T follicular helper cell (primary cell): ENCODE measurements at places on chromosomes 16 and 17.
A peak's percentile ranks its signal among the peaks of the same experiment; 100 is the strongest.

- no peak for DNase-seq
Observed at GRCh38 chr17:55437159-55437605, 15.5 kb upstream of the MMD start.

GRCh38 chr17:70059071-70059470 is 16.0 kb upstream of the KCNJ16 start:
- DNase-seq: no peak

DNA sequence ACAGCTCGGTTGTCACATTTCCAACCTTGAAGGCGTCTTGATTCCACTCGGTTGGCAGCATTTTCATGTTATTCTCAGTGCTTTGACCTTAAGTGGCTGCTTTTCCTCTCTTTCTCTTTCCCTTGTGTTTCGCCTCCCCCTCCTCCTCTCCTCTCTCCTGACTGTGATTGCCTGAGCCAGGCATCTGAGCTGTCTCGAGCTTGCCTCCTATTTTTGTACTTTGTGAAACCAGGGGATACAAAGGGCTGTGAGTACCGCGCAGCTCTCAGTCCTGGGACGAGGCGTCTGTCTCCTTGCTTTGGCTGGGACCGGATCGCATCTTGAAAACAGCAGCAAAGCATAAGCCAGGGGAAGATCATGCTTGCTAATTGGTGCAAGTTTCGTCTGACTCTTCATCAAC is 48.8 kb upstream of the SDK2 start:
- DNase-seq: no peak

GRCh38 chr16:50842013-50842505 is 100.2 kb downstream of the CYLD start:
- no peak for DNase-seq

DNA sequence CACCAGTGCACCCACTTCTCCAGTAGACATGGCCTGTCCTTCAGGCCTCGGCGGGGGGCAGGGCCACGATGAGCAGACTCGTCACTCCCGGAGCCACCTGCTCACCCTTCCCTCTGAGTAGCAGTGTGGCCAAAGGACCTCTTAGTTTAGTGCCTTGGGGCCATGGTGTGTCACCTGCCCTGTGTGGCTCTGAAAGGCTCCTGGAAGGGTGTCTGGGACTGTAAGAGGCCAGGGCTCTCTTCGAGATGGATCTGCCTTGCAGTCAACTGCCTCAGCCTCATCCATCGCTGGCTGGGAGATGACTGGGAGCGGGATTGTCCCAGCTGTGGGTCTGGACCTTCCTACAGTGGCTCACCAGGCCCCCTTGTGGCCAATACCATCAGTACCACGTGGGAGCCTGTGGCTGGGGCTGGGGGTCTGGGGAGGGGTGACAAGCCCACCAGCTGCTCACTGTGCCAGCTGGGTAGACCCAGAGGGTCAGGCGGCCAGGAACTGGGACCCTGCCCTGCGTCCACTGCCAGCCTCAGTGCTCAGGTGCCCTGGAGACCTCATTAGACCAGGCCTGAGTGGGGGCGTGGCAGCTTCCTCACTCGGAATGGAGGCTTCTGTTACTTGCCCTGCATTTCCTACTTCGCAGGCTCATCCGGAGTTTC is 133.4 kb downstream of the OR1D5 start:
- DNase-seq: no peak

- no peak for DNase-seq
Observed at GRCh38 chr17:5780476-5780875, 196.2 kb upstream of the NLRP1 start.

DNA sequence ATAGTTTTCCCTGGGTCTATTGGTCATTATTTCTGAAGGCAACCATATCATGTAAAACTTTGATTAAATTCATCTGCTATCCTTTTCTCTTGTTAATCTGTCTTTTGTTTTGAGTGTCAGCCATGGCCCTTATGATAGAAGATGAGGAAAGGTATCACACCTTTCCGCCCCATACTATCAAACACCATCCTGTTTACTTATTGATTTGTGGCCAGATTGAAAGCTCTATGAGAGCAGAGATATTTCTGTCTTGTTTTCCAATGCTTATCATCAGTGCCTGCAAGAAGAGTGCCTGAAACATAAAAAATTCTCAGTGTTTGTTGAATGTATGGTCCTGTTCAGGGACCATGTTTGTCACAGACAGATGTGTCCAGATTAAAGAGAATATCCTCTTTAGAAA is 22.6 kb upstream of the DHX8 start:
- no peak for DNase-seq

DNA sequence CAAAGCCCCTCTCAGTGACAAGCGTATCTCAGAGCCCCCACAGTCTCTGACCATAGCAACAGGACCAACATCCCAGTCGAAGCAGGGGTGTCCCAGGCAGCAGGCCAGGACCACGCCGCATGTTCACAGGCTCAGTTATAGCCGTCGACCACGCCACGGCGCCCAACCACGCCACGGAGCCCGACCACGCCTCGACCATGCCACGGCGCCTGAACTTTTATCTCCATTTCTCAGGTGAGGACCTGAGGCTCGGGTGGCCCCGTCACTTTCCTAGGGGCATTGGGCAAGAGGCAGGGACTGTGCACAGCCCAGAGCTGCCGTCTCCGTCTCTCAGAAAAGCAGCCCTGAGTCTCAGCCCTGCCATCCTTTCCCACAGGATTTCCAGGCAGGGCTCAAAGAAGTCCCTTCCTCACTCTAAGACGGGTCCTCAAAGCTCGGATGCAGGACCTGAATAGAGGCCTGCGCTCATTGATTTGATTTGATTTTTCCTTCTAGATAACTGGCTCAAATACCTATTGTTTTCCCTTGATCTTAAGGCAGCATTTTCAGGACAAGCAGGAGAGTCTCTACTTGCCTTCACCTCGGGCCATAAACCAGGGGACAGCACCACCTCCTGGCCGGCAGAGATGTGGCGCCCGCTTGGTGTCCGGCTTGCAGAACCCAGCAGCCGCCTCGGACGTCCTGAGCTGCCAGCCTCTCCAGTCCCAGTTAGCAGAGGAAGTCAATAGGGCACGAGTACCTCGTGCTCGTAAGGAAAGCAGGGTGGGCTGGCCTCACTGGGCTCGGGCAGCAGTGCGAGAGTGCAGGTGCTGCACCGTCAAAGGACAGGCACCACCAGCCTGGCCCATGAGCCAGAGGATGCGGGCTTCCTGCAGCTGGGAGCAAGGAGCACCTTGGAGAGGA is 38.8 kb downstream of the C16orf95 start:
- DNase-seq: no peak

GRCh38 chr17:8209907-8210760 is at the start of gene AURKB:
TSS of gene AURKB (minus strand) at chr17:8210575. CDS start at chr17:8210224, 351 bp downstream.
- peak; percentile 93 for DNase-seq

- no peak for DNase-seq
Observed at GRCh38 chr16:68344252-68344651, 33.4 kb downstream of the PRMT7 start.

GRCh38 chr16:70588565-70588964 is 57.8 kb upstream of the IL34 start:
- DNase-seq: no peak

GRCh38 chr16:89147085-89147817 is 24.3 kb upstream of the CDH15 start:
- no peak for DNase-seq

GRCh38 chr16:26133416-26134093 is 441.8 kb downstream of the HS3ST4 start:
- DNase-seq: no peak

DNA sequence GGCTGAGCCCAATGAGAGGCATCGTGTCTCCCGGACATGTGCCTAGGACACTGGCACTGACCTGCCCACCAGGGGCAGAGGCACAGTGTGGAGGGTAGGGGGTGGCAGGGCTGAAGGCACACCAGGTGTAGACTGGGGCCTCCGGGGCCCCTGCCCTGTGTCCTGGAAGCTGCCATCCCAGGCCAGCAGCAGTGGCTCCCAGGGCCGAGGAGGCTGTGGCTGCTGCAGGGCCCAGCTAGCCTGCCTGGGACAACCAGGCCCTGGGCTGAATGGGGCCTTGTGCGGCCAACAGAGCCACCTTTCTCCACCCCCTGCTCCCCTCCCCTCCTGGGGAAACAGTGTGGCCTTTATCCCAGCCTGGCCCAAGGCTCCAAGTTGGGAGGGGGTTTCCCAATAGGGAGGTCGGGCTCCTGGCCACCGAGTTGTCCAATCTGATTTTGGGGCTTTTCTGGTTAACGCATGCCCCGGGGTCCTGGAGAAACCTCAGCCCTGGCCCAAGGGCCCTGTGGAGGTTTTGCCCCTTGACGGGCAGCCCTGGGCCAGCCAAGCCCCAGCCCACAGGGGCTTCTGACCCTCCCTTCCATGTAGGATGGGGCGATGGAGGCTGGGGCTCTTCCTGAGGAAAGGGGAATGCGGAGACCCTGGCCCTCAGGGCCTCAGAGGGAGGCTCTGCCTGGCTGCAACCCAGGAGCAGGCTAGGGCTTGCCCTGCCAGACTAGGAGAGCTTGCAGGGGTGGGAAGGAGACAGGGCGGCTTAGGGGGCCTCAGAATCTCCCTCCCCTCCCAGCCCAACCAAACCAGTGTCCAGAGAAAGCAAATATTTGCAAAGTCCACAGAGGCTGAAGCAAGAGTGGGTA is 4.2 kb downstream of the MTSS2 start:
- DNase-seq: no peak

- no peak for DNase-seq
Observed at GRCh38 chr16:17468611-17469010, 2.1 kb downstream of the XYLT1 start.

GRCh38 chr17:75650874-75651273 is 16.1 kb downstream of the RECQL5 start:
- DNase-seq: no peak

GRCh38 chr16:88705801-88706228 is 393 bp downstream of the RNF166 start:
- DNase-seq: no peak

DNA sequence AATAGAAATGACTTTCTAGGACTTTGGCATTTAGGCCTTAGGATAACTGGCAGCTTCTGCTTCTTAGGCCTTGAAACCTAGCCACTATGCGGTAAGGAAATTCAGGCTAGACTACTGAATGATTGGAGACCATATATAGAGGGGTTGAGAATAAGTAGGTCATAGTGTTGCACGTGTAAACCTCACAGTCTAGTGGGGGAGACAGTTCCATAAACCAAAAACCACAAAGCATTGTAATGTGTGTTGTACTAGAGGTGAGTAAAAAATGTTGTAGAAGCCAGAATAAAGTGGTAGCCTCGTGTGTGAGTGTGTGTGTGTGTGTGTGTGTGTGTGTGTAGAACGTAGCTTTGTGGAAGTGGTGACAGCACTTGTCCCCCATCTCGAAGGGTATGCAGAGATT is 188.5 kb downstream of the MAP2K6 start:
- no peak for DNase-seq

- no peak for DNase-seq
Observed at GRCh38 chr16:31386157-31386984, 6.8 kb upstream of the ITGAD start.

GRCh38 chr17:31425282-31426040 is 34.0 kb downstream of the RAB11FIP4 start:
- no peak for DNase-seq

GRCh38 chr17:83192161-83192788 is 112.9 kb downstream of the METRNL start:
- no peak for DNase-seq
